ENCODE measurements at places on chromosomes 1 and 21. TPM values are rescaled to one million over a fixed set of nuclear protein-coding genes. Genes with fewer than 3 reads are reported as not detected.

DNA sequence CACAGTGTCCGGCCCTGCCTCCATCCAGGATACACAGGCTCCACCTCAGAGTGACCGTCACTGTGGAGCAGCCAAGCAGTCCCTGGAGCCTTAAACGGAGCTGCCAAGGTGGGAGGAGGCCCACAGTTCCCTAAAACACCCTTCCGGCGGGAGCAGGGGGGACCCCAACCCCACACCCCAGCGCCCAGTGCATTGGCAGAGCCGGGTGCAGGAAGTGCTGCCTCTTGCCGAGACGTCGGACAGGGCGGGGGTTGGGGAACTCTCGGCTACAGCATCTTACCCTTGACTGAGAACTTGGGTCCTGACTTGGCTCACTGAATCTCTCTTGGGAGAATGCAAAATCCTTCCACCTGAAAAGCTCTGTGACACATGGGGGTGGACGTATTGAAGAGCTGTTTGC is 38.7 kb upstream of the TMEM51 start:
- DNase-seq, result no peak

- DNase-seq, result no peak
Measured at GRCh38 chr1:206666954-206667665, 17.6 kb upstream of the MAPKAPK2 start.

DNA sequence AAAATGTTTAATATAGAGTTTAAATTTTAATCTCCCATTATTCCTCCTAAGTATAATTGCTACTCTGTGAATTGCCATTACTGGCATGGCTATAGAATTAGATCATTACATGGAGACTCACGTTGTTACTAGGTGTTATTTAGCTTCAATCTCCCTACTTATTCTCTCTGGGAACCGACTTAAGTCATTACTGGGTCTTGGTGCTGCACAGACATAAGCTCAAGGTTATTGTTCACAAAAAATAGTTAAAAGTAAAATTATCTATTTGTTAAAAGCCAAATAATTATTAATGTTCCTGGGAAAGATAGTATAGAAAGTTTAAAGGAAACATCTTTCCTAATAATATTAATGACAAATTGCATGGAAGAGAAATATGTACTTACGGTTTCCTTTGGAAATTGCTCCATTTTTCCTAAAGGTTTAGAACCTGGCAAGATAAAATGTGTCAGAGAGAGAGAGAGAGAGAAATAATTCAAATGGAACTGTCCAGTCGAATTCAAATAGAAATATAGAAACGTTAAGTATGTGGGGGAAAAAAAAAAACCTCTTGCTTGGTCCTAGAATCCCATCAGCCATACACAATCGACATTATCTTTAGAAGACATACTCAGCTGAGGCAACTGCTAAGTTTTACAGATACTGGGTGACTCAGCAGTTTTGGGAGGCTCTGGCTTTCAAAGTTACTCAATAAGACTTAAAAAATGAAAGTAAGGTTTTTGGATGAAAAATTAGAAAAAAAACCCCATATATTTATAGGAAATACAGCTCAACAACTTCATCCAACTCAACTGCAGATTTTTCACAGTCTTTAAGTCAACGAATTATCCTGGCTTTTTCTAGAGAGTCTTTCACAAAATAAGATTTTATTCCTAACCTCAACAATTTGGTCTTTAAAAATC is at the start of gene SPTA1:
SPTA1 (minus strand) TSS at position 605 of the 899 bp plus-strand sequence; CDS start at position 407, 198 bp downstream.
- no peak for DNase-seq

DNA sequence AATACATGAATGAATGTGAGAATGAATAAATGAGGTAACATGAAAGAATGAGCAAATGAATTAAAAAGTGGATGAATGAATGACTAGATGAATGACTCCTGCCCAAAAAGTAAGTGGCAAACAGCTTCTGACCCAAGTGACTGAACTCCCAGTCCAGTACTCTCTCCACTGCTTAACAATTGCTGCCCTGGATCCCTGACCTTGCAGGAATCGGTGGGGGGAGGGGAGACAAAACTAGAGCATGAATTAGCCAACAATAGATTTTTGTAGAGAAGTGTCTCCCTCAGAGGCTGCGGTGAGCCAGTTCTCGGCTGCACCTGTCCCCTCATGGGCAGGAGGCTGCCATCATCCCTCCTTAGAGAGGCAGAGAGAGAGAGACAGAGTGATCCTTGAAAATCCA is 5.9 kb upstream of the GRIK3 start:
- no peak for DNase-seq

DNA sequence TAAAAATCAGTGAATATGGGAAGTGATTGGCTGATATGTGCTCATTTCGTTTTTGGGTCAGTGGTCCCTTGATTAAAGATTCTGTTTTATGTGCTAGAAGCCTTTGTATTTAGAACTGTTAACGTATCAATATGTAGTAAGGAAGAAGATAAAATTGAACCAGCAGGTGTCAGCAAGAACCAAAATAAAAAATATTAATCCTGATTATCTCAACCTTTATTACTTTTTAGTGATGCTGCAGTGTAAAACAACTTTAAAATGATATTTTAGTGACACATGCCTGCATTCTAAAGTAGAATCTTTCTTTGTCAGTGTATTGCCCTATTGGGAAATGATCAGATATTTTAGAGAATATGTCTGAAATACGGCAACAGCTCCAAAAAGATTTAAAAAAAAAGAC is 49.5 kb downstream of the NEK7 start:
- no peak for DNase-seq

DNA sequence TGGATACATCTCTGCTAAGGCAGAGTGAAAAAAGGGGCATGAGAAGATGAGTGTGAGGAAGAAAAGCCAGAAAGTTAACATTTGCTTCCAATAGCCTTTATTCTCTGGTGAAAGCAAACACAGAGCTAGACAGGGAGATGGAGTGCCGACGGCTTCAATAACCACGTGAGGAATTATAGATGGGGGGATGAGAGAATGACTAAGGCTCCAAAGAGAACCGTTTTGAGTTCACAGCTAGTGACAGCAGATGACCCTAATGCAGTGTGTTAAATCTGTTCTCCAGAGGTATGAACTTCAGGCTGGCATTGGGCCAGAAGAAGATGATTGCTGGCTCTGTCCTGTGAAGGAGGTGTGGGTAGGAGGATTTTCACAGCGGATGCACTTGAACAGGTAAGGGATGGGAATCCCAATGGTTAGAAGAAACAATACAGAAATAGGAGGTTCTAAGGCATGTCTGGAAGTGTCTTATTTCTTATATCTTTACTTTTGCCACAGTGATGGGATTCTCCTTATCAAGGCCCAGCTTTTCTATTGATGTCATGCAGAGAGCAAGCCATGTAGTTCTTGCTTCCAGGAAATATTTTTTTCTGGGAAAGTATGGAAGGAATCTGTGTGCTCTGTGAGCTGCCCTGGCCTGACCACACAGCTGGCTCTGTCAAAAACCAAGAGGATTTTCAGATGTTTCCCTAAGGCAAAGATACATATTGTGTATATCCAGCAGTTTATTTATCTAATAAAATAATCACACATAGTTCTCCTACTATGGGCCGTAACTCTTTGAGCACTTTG is 573.8 kb downstream of the LTN1 start:
- no peak for DNase-seq

Gene UTS2
- polyA plus RNA-seq, result 0.05 TPM

- no peak for DNase-seq
Measured at GRCh38 chr1:239947801-239948200, 143.9 kb upstream of the FMN2 start.

GRCh38 chr1:2032737-2033136 is 13.6 kb downstream of the GABRD start:
- DNase-seq, result no peak

DNA sequence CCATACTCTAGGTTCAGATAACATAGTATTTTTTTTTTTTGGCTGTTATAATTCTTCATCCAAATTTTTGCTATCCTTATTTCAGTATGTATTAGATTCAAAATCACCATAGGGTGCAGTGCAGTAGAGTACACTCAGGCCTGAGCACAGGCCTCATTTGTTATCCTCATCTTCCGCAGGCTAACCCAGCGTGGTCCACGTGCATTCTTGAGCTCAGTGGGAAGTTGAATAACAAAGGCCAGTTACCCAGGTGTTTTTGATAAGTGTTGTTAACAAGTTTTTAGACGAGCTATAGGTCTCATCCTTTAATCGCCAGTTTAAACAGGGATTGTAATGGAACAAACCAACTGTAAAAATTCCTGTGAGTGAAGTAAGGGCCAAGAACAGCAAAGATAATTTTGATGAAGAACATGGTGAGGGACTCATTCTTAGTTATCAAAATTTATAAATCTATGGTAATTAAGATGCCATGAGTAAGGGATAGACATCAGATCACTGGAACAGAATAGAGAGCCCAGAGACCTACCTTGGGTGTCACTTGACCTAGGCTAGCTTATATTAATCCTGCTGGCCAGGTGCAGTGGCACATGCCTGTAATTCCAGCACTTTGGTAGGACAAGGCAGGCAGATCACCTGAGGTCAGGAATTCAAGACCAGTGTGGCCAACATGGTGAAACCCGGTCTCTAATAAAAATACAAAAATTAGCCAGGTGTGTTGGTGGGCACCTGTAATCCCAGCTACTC is 22.0 kb downstream of the FLVCR1 start:
- DNase-seq, result no peak
